ENCODE measurements at places on chromosomes 7 and 10.

- no peak for DNase-seq
These were observed 21.8 kb downstream of the MXI1 start for GRCh38 chr10:110229155-110229554.

DNA sequence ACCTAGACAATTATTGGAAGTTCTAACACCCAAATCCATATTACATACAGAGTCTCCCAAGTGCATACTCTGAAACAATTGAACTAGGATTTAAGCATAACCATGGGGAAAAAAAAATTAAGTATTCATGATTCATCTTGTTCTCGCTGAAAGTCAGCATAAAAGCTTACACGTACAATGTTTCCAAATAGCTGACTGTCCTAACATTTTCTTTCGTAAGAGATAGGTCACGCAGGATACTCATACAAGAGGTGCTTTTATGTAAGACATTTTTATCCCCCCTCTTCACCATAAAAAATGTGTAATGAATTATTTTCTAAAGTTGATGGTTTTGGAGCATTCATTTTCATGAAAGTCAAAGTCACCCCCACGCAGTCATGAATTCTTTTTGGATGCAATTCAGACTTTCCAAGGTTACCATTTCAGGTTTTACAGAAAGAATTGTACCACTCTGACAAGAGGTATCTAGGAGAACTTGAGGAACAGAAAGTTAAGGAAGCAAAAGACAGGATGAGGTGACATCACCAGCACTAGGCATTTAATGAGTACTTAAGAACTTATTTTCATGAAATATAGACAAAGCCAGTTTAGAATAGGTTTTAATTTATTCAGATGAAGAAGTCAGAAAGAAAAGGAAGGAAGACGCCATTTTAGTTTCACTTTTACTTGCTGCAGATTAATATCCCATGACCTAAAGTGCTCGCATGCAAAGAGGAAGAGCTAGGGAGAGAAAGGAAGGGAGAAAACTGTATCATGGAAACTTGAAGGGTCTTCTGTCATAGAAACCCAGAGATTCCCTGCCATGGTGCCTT, 55.8 kb downstream of the TMEM26 start:
- DNase-seq, result peak; percentile 76

DNA sequence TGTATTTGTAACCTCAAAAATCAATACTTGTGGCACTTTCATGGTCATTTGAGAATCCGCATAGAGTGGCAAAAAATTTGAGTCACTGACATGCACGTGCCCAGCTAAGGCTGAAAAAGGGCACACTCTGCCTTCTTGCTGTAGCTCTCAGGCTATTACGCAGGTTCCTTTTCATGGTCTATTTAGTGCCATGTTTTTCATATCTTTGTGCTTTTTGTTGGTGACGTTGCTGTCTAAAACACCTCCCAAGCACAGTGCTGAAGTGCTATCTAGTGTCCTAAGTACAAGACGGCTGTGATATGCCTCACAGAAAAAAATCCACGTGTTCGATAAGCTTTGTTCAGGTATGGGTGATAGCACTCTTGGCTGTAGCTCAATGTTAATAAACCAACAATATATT, 50.9 kb downstream of the CREB3L2 start:
- DNase-seq, result no peak

GRCh38 chr7:100446040-100446439, 9.7 kb upstream of the PPP1R35 start:
- no peak for DNase-seq

- no peak for DNase-seq
These were observed 29.7 kb upstream of the DDC start for GRCh38 chr7:50594734-50595485.

DNA sequence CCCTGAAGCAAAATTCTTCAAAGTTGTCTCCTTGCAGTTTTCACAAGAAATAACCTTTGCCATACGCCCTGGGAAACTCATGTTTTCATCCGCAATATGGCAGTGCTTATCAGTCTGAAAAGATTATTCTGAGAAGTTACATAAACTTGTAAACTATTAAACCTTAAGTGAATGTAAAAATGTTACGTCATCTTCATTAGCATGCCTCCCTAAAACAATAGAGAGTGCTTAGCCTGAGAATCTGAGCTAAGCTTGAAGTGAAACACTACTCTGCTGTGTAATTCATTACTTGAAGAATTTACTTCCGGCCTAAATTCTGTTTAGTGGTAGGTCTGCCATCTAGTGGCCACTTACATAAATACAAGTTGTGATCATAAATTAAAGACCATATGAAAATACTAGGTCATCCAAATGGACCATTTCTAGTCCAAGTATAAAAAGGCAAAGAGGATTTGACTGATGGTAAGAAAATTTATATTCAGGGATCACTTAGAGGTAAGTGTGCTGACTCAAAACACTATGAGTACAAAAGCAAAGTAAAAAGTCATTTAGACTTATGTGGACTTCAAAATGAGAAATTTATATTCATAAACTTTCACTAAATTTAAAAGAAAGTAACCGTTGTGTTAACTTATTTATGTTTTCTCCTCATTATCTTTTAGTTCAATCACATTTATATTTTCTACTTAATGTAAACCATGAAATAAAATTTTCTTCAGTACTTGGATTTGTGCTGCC, 745.1 kb upstream of the LRRTM3 start:
- peak; percentile 20 for DNase-seq

DNA sequence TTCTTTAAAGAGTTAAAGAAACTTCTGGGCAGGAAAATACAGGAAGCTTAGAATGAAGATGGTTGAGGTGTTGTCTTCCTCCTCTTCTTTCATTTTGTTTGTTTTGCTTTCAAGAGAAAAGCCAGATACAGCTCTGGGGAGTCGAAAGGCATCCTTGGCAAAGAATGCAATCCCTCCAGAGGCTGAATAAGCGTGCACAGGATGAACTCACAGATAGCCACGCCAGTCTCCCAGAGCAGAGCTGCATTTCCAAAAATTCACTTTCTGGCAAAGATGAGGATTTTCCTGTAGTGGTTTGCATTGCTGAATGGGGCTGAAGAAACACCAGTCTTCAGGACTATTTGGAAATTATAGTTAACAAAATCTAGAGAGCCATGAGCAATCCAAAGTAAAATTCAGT, 336.4 kb downstream of the NRG3 start:
- DNase-seq, result no peak

DNA sequence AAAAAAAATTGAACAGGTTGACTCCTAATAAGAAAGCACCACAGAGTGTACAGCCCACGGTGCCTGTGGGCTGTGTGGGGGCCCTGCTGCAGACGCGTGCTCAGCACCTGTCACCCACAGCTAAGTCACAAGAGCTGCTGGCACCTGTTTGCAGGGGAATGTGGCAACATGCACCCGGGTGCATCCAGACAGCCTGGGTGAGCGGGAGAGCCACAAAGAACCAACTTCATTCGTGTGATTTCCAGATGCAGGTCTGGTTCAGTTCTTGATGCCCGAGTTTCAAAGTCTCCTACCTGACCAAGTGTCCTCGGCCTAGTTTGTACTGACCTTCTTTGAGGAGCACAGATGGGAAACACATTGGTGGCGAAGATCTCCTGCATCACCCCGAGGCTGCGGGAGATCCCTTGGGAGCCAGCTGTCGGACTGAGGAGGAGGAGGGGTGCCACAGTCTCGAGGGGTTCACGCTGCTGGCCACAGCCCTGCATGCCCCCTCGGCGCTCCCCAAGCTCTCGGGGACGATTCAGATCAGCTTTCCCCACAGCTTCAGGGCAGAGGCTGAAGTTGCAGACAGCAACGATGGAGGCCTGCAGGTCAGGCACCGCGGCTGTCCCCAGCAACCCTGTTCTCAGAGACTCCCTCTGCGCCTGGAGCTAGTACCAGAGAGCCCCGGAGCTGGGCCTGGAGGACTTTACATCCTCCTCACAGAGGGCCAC, 35.3 kb downstream of the AMZ1 start:
- DNase-seq, result no peak

- peak; percentile 62 for DNase-seq
These were observed 97.7 kb downstream of the SH3PXD2A start for GRCh38 chr10:103757531-103758293.

- no peak for DNase-seq
These were observed 185.5 kb downstream of the ZNF365 start for GRCh38 chr10:62559481-62560200.

- peak; percentile 71 for DNase-seq
These were observed 53.4 kb upstream of the CAMK2B start for GRCh38 chr7:44378744-44379143.

DNA sequence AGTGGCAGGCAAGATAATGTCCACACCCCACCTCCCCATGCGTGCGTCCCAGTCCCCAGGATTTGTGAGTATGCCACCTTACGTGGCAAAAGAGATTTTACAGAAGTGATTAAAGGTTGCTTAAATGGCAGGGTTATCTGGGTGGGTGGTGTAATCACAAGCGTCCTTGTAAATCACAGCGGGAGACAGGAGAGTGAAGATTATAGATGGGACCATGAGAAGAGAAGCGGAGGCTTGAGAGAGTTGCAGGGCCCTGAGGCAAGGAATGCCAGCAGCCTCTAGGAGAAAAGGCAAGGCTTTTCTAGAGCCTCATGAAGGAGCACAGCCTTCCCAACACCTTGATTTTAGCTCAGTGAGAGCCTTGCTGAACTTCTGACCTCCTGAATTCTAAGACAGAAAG, 10.2 kb downstream of the ZRANB1 start:
- DNase-seq, result no peak

DNA sequence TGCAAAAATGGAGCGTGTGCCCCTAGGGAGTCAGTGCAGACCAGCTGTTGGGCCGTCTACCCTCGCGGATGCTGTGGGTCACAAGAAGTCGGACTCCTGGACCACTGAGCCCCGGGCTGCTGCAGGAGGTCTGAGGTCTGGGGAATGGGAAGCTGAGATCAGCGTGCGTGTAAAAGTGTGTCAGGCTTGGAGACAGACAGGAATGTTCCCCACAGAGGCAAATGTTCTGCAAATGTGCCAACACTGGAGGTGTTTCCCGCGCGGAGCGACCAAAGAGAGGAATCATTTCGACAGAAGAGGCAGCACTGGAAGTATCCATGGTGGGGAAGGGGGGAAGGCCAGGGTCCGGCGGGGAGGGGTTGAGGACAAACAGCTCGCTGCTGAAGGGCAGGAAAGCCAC, 643.8 kb upstream of the MGMT start:
- no peak for DNase-seq

DNA sequence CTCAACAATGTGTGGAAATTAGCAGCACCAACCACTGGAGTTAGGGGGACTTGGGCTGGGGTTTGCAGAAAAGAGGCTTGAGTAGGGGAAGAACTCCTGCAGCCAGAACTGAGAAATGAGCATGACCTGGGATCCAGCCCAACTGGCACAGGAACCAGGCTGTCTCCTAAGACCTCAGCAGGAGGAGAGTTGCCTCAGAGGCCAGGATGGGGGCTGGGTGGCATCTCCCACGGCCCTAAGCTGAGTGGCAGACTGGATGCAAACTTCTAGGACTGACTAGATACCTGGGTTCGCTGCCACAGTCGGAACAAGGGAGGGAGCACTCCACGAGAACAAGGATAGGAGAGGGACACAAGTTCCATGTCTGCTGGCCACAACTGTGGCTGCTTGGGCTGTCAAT, 62.6 kb downstream of the RNF32 start:
- DNase-seq, result no peak

DNA sequence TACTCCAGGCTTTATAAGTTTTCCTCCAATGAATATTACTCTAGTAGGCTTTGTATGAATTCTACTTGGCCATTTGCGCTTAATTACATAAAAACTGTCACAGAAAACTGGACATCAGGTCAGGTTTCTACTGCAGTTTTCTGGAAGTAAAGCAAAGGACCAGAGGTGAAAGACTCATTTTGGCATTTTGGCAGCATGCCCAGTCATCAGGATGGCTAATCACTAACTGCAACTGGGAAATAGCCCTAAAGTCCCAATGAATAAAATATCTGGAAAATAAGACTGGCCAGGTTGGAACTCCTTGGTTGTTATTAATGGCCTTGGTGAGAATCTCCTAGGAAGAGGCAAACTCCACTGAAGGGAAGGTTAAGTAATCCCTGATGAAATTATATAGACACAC, 75.5 kb downstream of the COPG2 start:
- no peak for DNase-seq

DNA sequence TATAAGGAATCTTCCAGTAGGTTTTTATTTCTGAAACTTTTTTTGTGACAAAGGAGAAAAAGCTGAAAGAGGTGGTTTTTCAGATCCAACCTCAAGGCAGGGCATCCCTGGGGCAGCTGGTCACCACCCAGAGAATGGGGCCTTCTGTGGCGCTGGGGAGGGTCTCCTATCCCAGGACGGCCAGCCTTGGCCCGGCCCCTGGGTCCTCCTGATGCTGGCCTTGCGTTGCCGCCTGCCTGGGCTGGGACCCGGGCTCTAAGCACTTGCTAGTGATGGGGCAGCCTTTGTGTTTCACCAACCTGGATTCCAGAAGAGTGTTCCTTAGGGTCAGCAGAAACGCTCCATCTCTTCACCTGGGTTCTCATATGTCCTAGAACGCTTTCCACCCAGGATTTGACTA, 16.3 kb downstream of the SHH start:
- DNase-seq, result no peak

GRCh38 chr7:97555857-97556421, 175.9 kb upstream of the TAC1 start:
- DNase-seq, result no peak

DNA sequence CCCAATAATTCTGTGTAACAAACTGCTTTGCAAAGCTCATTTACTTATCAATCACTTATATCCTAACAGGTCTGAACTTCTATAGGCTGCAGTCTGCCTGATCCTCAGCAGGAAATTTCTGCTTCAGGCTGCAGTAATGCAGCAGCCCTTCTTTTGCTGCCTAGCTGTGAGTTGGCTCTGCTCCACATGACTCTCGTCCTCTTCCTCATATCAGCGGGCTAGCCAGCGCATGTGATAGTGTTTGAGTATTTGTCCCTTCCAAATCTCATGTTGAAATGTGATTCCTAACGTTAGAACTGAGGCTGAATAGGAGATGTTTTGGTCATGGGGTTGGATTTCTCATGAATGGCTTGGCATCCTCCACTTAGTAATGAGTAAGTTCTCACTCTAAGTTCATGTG, 387.8 kb downstream of the SEMA3D start:
- no peak for DNase-seq

GRCh38 chr7:151249034-151249731, 689 bp upstream of the SMARCD3 start:
- DNase-seq, result no peak

DNA sequence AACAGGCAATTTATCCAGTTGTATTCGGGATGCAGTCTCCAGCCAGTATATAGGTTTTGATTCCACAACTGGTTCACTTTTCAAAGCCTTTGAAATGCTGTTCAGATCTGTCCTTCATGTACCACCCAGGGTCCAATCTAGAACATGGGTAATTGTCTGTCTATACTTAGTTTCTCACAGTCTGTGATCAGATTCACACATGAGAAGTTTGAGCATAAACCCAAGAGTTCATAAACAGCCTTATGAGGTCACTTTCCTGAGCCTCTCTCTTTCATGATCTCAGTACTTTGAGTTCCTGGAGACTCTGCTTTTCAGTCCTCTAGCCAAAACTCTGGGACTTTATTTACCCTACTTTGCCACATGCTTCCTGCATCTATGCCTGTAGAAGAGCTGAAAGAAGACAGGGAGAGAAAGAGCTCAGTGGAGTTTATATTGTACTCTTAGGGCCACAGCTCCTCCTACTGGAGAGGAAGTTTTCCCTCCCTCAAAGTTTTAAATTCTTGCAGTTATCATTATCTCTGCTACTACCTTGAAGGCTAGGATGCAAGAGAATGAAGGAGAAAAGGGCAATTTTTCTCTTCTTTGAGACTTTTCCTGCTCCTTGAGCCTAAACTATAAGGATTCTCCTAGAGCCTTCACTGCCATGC, 172.0 kb downstream of the ZEB1 start:
- DNase-seq, result peak; percentile 8

- no peak for DNase-seq
These were observed 33.8 kb upstream of the SMKR1 start for GRCh38 chr7:129468547-129468946.

All from AG09309 (cell line).